Dermis microvascular lymphatic vessel endothelial cell (primary cell): ENCODE measurements at places on chromosomes 2 and 18. TPM values are rescaled to one million over a fixed set of nuclear protein-coding genes. Genes with fewer than 3 reads are reported as not detected.

The ACTG2 gene
- total RNA-seq = not detected in 2 replicates

The CXCR4 gene
- 26.8 and 37.0 TPM in 2 replicates for total RNA-seq

The SLC4A5 gene
- total RNA-seq = under 0.01 and 0.25 TPM in 2 replicates

The DGKD gene
- 9.5 and 10.7 TPM in 2 replicates for total RNA-seq

The PLEKHH2 gene
- under 0.01 and 0.13 TPM in 2 replicates for total RNA-seq

The CD8B gene
- not detected in 2 replicates for total RNA-seq

The GLI2 gene
- total RNA-seq = under 0.01 TPM in 2 replicates

The TBR1 gene
- under 0.01 TPM in 2 replicates for total RNA-seq

The GNAL gene
- 0.39 and 0.51 TPM in 2 replicates for total RNA-seq

The RAD51AP2 gene
- total RNA-seq = not detected in 2 replicates

The WDFY1 gene
- 87.0 and 93.8 TPM in 2 replicates for total RNA-seq

The L3MBTL4 gene
- total RNA-seq = 5.1 and 10.2 TPM in 2 replicates

The C2orf81 gene
- total RNA-seq = under 0.01 and 0.13 TPM in 2 replicates

The SLC40A1 gene
- 105 and 319 TPM in 2 replicates for total RNA-seq

The CDH2 gene
- total RNA-seq = 0.90 and 1.8 TPM in 2 replicates

The PDE11A gene
- total RNA-seq = under 0.01 TPM in 2 replicates

The INHA gene
- total RNA-seq = under 0.01 TPM in 1 of 2 replicates, not detected in the other

The EVA1A gene
- 40.2 and 52.1 TPM in 2 replicates for total RNA-seq

The SPDYA gene
- total RNA-seq = 0.13 and 0.26 TPM in 2 replicates

The MARCHF4 gene
- total RNA-seq = 0.13 TPM in 2 replicates

The MOGAT1 gene
- not detected in 2 replicates for total RNA-seq

The MPP4 gene
- total RNA-seq = 0.76 and 1.5 TPM in 2 replicates

The SERPINB5 gene
- not detected in 2 replicates for total RNA-seq

The SLC38A11 gene
- total RNA-seq = not detected in 2 replicates

The PLB1 gene
- total RNA-seq = 0.26 and 0.38 TPM in 2 replicates

The FIGLA gene
- 0.13 TPM in 1 of 2 replicates, not detected in the other for total RNA-seq

The MATN3 gene
- 1.0 and 1.4 TPM in 2 replicates for total RNA-seq

The FZD7 gene
- total RNA-seq = under 0.01 and 0.13 TPM in 2 replicates

The NFATC1 gene
- total RNA-seq = 5.5 and 17.1 TPM in 2 replicates

The BBS5 gene
- total RNA-seq = 1.4 and 1.6 TPM in 2 replicates

The PMAIP1 gene
- 20.9 and 38.1 TPM in 2 replicates for total RNA-seq

The RBM44 gene
- 0.26 and 0.38 TPM in 2 replicates for total RNA-seq

The SLC9A4 gene
- not detected in 2 replicates for total RNA-seq

The FOSL2 gene
- total RNA-seq = 18.0 and 37.3 TPM in 2 replicates

The DTNA gene
- 0.90 and 1.9 TPM in 2 replicates for total RNA-seq

The DSC2 gene
- under 0.01 and 0.13 TPM in 2 replicates for total RNA-seq
